ENCODE measurements at places on chromosomes 12 and 14.

- no peak for DNase-seq
These were observed 402.0 kb downstream of the SYT1 start for GRCh38 chr12:79266343-79267144.

GRCh38 chr12:17192721-17193120 lies 586.8 kb upstream of the LMO3 start:
- no peak for DNase-seq

DNA sequence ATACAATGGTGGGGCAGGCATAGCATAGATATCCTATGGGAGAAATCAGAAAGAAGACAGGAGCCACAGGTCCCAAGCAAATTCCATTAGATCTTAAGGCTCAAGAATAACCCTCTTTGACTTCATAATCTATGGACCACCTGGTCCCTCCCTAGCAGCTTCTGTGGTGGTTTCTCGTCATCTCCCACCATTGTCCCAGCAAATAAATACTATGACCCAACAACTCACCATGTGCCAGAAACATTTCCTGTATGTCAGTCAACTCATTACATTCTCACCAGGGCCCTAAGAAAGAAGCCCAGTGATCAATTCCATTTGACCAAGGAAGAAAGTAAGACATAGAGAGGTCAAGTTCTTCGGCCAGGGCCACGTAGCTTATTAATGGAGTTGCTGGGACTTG lies 646.2 kb downstream of the VRK1 start:
- DNase-seq: no peak

DNA sequence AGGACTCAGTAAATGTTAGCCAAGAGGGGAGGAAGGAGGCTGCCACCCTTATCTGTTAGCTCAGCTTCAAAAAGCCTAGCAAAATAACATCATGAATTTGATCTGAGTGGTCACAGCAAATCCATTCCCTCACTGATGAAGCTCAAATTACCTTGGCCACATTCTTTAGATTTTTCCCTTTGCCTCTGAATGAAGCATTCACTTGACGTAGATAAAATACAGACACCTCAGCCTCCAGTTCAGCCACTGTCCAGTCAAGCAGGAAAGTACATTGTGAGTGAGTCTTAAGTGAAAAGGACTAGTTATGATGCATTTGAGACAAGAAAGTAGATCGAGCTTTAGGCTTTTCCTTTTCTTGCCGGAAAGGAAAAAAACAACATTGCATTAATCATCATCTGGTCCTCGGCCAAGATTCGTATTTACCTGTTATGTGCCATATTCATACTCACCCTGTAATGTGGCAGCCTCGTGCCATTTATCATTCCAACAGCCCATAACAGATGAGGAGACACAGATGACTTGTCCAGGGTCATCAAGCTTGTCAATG lies 146.5 kb downstream of the ETV6 start:
- no peak for DNase-seq

- DNase-seq: no peak
These were observed 40.7 kb downstream of the PPFIBP1 start for GRCh38 chr12:27564612-27565213.
